Urinary bladder (tissue), 4 donors: ENCODE measurements at places on chromosomes 7 and 10.

DNA sequence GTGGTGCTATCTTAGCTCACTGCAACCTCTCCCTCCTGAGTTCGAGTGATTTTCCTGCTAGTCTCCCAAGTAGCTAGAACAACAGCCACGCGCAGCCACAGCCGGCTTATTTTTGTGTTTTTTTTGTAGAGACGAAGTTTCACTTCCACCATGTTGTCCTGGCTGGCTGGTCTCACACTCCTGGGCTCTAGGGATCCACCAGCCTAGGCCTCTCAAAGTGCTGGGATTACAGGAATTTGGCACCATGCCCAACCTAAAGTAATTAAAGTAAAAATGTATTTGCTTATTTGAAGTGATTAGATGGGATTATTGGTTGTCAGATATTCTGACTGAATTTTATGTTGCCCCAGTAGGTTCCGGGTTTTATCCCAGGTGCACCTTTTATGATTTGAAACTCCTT is 22.7 kb downstream of the LUC7L2 start:
- DNase-seq, result no peak

- no peak for DNase-seq
Observed at GRCh38 chr7:127873151-127873550, 158.1 kb downstream of the LRRC4 start.

- DNase-seq, result no peak
Observed at GRCh38 chr10:89627830-89628229, 17.2 kb downstream of the PANK1 start.

DNA sequence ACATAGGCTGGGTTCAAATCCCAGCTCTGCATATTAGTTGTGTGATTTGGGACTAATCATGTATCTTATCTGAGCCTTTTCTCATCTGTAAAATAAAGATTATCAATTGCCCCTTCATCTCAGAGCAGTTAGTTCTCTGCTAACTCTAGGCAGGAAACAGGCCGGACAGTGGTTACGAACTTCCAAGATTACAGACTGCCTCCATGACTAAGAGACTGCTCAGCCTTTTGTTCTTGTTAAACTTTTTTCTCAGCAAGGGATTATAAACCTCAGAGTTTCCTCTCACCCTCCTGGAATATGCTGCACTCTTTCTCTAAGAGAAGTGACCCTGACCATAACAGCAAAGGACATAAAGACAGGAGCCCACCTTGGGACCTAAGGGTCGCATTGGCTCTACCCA is 52.5 kb upstream of the NFKB2 start:
- no peak for DNase-seq

GRCh38 chr7:16803125-16803524 is 1.7 kb downstream of the AGR2 start:
- no peak for DNase-seq

GRCh38 chr7:95298091-95298490 is 26.2 kb downstream of the PON1 start:
- no peak for DNase-seq

DNA sequence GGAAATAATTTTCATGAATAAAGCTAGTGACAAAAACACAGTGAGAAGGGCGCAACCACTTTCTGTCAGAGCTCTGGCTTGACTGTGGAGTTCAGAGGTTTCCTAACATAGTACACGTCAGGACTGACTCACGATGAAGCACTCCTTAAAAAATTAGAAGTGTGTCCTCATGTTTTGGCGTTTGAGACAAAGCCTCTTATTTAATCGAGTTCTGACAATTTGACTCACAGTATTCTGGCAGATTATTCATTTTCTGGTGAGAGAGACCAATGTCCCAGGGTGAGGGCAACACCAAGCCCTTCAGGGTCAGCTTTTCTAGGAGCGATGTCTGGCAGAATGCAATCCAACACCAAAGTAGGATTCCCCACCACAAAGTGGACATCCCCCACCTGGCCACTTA is 108.7 kb downstream of the DIP2C start:
- no peak for DNase-seq

DNA sequence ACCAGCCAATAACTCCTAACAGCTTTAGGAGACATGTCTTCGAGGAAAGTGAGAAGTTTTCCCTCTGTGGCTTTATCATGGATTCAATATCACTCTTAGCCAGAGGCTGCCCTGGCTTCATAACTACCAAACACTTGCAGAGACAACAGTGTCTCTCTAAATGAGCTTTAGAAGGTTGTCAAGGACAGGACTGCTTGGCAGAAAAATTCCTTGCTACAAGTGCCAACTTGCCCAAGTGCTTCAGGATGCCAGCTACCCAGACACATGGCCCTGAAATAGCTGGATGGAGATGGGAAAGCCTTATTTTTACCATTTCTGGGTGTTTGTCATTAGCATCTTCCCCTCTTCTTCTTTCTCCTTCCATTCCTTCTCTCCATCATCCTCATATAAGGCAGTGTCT is 137.1 kb upstream of the MDFIC start:
- DNase-seq, result no peak
